ENCODE measurements at places on chromosomes 6 and 20.
A peak's percentile ranks its signal among the peaks of the same experiment; 100 is the strongest.

GRCh38 chr6:48057601-48058000 lies 53.4 kb downstream of the PTCHD4 start:
- DNase-seq: peak; percentile 55

- peak; percentile 19 for DNase-seq
These were observed 84.6 kb downstream of the ELOVL4 start for GRCh38 chr6:79862711-79863110.

DNA sequence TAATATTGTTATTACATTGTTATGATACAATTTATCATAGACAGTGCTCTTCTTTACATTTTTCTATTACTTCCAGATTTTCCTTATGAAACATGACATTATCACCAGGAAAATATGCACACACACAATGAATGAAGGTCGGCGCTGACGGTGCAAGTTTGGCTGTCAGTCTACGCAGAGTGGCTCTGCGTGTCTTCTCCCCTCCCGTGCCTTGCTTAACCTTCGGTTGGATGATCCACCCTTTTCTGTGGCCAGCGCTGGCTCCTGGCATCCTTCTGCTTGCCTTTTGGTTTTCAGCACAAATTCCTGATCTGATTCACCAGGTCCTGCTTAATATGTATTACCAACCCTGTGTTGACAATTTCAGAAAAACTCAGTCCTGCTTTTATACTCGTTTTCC lies 157.4 kb downstream of the TSHZ2 start:
- DNase-seq: no peak

GRCh38 chr20:2699775-2700413 lies 7.3 kb downstream of the EBF4 start:
- DNase-seq: no peak

DNA sequence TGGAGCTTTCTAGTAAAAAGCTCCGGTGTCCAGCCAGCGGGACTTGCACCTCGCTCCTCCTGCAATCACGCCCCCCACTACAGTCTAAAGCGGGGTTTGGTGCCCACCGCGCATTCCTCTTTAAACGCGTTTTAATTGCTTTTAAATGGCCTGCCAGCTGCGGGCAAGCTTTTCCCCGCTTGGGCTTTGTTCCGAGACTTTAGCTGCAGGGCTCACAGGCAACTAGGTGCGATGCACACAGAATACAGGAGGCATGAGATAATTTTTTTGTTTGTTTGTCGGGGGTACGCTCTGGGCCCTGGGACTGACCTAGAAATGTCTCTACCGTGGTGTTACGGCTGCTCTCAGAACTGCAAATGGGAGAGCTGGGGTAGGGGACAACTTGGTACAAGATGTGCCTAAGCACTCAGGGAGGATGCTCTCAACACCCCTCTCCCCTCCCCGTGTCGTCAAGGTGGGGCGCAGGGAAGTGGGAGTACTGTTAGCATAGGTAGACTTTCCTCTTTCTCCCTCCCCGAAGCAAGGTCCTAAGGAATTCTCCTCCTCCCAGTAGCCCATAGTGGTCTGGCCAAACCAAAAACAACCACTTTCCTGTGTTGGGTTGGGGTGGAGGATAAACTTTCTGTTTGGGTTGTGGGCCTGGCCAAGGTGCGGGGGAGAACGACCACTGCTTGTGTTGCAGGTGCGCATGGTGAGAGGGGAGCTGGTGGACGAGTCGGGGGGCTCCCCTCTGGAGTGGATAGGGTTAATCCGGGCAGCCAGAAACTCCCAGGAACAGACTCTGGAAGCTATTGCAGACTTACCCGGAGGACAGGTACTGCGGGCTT lies 1.6 kb downstream of the PRDM13 start:
- no peak for DNase-seq

DNA sequence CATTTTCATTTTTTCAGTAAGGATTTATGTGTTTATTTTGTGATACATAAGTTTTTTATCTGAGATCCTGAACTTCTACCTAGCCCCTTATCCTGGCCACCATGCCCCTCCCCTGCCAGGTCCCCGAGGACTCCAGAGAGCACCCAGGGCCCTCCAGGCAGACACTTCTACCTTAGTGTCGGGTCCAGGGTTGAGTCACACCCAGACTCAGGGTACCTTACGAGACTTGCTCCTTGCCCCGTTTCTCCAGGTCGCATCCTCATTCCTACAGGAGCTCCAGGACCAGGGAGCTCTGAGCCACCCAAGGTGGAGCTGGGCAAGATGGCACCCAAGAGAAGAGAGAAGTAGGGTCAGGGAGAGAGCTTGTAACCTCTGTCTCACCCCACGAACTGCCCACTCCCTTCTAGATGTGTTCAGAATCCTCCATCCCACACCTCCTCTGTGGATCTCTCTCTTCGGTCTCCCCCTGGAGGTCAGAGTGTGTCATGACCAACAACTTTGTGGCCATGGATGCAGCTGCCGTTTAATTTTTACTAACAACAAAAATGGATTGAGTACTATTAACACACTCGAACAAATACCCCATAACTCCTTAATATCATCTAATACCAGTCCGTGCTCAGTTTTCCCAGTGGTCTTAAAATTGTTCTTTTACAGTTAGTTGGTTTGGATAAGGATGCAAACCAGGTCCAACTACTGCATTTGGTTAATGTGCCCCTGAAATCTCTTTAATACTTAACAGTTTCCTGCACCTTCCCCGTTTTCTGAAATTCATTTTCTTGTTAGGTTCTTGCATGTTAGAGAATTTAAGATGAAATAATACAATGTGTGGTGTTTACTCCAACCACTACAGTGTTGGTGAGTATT lies 130.6 kb upstream of the INSM1 start:
- DNase-seq: peak; percentile 69

DNA sequence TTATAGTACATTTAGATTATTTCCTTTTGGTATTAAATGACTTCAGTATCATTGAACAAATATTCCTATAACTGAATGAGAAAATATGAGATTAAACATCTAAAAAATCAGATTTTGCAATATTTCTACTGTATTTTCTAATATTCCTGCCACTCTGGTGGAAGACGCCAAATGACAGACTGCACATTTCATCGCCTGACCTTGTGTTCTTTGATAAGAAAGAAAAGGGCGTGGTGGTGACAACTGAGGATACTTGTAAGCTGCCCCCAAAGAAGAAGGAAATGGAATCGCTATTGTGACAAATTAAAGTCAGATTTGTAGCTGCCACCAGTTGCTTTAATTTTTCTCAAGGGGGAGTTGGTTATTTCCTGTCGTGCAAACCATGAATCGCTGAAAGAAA lies 131.3 kb downstream of the MTFR2 start:
- DNase-seq: no peak

DNA sequence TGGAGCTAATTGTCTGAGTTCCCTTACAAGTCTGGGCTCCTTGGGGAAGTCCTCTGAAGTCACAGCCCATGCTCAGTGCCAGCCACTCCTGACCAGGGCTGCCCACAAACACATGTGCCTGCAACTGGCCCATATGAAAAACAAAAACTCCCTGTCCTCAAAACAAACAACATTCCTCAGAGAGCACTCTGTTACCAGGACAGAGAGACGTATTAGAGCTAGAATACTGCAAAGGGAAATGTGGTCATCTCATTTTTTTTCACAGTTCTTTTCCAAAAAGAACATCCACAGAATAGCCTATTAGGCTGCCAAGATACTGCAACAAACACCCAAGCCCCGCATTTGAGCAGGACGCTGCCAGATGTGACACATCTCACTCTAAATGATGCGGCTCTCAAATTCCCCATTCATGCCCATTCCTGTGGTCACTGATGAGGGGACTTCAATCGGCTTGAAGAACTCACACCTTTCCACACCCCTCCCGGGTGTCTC lies 71.1 kb downstream of the SLC22A23 start:
- no peak for DNase-seq

DNA sequence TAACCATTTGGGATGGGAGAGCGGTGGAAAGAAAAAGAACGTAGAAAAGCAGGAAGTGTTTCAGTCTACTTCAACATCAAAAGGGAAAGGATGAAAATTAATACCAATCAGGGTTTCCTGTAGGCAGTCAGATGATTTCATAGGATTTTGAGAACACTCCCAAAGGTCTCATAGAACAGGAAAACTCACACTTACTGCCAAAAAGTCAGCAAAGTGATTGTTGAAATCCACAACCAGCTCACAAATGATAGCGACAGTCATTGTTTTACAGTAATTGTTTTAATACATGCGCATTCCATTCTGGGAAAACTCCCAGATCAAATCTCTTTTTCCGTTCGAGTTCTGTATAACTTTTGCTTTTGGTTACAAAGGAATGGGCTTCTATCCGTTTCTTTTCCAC lies 5.3 kb upstream of the CNKSR3 start:
- no peak for DNase-seq

DNA sequence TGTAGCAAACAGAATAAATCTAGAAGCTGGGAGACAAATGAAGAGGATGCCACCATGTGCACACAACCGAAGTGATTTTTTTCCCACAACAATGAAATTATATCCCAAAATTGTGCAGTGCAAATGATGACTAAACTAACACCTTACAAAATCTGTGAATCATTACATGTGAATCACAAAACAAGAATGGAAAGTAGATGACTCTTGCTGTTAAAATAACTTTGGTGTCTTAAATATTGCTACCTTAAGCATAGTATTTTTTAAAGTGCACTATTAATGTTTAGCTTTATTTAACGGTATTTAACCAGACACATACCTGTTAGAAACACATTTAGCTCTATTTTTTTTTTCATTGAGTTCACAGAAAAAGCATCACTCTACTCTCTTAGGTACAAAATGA lies 190.8 kb downstream of the TBC1D32 start:
- no peak for DNase-seq

- DNase-seq: no peak
These were observed 12.0 kb downstream of the PHACTR3 start for GRCh38 chr20:59616306-59616705.

- DNase-seq: no peak
These were observed 735.6 kb downstream of the RFPL4B start for GRCh38 chr6:113082745-113083144.

DNA sequence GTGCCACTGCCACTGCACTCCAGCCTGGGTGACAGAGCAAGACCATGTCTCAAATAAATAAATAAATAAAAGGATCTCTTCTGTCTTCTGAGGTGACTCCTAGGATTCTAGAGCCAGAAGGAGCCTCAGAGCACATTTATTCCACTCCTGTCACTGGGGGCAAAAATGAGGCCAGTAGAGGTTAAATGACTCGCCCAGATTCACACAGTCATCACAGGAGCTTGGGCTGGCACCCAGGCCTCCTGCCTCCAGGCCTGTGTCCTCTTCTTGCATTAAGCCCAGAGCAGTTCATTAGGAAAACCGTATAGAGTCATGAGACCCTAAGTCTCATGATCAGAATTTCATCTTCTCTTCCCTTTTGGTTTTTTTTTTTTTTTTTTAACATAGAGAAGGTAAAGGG lies 243.3 kb downstream of the NRN1 start:
- peak; percentile 14 for DNase-seq

GRCh38 chr20:49583669-49584417 lies 15.9 kb upstream of the PTGIS start:
- DNase-seq: peak; percentile 88

- no peak for DNase-seq
These were observed 21.3 kb upstream of the MICB start for GRCh38 chr6:31476515-31477139.

- DNase-seq: no peak
These were observed 251.9 kb upstream of the RNF24 start for GRCh38 chr20:4267242-4267641.

- DNase-seq: no peak
These were observed 17.8 kb upstream of the TAGAP start for GRCh38 chr6:159062564-159062945.

DNA sequence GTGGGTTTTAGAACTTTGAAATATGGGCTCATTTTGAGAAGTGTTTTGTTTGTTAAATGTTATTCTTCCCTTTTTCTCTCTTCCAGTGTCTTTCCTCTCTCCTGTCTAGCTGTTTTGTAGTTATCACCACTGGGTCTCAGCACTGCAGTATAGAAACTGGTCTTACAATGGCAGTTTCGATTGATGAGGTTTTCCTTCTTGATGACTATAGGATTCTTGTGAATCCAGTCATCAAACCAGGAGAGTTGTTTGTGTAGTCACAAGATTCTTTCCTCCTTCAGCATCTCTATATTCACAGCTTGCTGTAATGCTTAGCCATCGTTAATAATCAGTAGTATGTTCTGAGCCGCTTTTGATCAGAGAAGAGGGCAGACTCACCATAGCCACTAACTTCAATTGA lies 172.3 kb downstream of the OGFRL1 start:
- DNase-seq: no peak

DNA sequence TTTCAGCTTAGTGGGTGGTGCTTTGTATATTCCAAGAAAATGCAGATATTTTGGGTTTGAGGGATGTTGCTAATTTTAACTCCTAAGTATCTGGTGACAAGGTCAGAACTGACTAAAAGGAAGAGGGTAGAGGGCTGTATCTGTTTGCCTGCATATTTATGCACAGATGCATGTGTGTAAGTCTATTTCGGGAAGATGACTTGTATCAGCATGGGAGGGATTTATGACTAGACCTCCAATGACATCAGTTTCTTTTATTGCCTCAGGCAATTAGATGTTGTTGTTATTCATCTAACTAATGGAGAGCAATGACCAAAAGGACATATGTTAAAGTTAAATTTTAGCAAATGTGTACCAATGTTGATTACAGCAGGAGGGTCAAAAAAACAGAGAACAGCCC lies 734.3 kb downstream of the QKI start:
- DNase-seq: no peak

DNA sequence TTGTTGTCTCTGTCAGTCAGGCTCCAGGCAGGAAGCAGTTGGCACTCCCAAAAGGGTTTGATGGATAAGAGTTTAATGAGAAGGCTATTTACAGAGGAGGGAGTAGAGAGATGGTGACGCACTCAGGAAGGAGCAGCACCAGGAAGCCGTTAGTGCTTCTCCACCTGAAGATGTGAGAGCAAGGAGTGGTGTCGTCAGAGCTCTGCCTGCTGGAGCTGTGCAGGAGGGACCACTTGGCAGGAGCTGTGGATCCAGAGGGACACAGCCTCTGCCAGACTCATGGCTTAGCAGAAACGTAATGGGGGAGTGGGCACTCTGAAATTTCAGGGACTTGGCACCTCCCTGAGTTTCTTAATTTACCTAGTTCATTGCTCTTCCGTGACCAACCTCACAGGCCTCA lies 16.8 kb downstream of the DAAM2 start:
- DNase-seq: no peak

- no peak for DNase-seq
These were observed 32.0 kb upstream of the EDN1 start for GRCh38 chr6:12258191-12258590.

DNA sequence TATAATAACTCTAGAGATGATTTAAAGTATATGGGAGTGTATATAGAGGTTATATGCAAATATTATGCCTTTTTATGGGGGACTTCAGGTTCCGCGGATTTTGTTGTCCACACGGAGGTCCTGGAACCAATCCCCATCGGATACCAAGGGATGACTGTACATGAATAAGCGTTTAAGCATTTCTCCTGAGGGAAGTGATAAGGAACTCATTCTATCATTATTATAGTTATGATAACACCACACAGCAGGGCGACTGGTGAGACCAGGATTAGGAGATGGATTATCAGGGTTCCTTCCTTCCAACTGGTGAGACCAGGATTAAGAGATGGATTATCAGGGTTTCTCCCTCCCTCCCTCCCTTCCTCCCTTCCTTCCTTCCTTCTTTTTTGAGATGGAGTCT lies 6.6 kb downstream of the ECI2 start:
- DNase-seq: no peak
